ENCODE measurements at places on chromosomes 7 and 10.

GRCh38 chr10:91528768-91529167 lies 104.1 kb downstream of the PPP1R3C start:
- no peak for DNase-seq

GRCh38 chr10:58385784-58386112 lies 538 bp downstream of the TFAM start:
- DNase-seq: peak; percentile 6

- DNase-seq: no peak
These were observed 99.8 kb downstream of the EPDR1 start for GRCh38 chr7:38020121-38020785.

- DNase-seq: no peak
These were observed 40.9 kb downstream of the TCERG1L start for GRCh38 chr10:131270461-131271190.

DNA sequence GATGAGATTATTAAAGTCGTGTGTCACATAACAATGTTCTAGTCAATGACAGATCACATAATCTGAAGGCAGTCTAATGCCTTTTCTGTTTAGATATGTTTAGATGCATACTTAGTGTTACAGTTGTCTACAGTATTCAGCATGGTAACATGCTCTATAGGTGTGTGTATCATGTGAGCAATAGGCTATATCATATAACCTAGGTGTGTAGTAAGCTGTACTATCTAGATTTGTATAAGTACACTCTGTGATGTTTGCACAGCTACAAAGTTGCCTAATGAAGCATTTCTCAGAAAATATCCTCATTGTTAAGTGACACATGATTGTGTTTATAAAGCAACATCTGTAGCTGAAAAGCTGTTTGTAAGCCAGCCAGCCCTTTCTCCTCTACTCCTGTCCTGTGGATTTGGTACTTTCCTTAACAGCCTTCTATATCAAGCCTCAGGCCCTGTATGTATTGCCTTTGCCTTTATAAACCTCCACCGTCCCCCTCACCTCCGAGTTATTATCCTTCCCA lies 6.3 kb downstream of the HECTD2 start:
- no peak for DNase-seq

- no peak for DNase-seq
These were observed 23.2 kb downstream of the CALCR start for GRCh38 chr7:93551063-93551895.

GRCh38 chr10:123019941-123020703 lies 11.3 kb downstream of the ACADSB start:
- no peak for DNase-seq

DNA sequence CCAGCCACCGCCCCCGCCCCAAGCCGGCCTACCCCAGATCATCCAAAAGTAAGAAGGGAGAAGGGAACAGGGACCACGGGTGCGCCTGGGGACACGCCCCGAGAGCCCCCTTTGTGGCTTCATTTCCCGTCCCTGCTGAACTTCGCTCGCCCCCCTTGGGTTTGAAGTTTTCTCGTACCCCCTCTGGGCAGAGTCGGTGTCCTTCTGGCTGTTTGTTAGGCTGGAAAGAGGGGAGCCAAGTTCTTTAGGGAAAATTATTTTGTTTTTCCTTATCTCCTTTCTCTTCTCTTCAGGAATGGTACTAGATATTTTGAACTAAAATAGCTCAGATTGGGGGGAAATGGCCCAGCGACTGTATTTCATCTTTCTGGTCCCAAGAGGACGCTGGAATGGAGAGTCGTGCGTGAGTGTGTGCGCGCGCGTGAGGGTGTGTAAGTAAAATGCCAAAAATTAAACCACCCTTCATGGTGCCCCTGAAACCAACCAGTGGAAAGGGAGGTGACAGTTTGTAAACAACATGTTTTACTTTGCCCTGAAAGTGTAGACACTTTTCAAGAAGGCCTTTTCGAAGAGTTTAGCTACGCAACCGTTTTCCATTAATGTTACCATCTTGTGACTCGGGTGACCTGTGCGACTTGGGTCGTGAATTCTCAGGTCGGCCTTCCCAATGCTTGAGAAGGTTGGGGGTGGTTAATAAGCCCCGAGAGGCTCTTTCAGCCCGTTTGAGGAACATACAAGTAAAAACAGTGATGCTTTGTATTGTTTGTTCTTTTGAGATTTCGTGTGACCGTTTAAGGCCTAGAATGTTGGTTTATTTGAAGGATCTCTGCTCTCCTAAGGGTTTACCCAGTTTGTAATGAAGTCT lies 694 bp downstream of the RBM20 start:
- no peak for DNase-seq

DNA sequence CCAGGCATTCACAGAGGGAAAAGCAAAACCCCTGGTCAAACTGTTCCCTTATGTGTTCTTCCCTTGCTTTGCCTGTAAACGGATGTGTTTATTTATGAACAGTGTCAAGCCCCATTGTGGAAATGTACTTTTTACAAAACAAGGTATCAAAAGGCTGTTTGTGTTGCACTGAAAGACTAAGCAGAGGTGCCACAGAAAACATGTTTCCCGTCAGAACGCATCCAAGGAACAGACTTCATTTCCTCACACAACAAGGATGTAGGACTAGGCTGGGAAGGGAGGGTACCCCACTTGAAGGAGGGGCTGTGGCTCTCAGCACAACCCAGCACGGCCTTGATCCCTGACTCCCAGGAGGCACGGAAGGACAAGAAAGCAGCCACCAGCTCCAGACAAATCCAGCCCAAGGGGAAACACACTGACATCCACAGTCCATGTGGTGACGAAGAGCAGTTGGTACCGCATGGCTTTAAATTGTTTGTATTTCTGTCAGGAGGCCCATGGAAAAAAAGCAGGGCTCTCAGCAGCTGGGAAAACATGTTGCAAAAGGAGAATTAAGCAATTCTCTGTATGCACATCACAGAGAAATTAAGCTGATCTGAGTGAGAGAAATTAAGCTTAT lies 85.6 kb downstream of the RNF216 start:
- no peak for DNase-seq

GRCh38 chr7:27176524-27176845 lies 2.4 kb upstream of the HOXA10 start:
- DNase-seq: no peak

DNA sequence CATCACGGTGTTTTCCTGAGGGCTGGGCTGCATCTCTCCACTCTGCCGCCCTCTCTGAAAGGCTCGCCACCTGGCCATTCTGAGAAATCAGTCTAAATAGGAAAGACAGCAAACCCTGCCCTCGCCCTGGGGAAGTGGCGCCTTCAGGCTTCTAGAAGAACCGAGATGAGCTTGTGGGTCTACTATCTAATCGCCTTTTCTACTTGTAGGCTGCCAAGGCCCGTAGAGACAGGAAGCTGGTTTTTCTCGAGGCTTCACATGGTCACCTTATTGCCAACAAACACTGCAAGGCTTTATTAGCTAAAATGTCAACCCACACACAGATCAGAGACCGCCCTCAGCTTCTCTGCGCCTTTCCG lies 21.4 kb downstream of the LAT2 start:
- DNase-seq: no peak

DNA sequence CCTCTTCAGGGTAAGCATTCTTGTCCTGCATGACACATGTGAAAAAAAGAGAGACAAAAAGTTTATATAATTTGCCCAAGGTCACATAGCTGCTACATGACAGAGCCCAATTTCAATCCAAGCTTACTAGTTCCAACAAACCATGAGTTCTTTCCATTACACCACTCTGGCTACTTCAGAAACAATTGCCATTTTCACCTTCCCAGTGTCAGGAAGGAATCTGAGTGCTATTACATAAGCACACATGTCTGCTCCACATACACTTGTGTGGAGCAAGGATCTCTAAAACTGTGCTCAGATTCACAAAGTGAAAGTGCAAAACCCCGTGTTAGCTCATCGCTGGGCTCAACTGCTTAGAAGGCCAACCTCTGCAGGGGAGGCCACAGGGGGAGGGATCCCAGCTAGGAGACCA lies 356.2 kb upstream of the NFE2L3 start:
- DNase-seq: no peak

DNA sequence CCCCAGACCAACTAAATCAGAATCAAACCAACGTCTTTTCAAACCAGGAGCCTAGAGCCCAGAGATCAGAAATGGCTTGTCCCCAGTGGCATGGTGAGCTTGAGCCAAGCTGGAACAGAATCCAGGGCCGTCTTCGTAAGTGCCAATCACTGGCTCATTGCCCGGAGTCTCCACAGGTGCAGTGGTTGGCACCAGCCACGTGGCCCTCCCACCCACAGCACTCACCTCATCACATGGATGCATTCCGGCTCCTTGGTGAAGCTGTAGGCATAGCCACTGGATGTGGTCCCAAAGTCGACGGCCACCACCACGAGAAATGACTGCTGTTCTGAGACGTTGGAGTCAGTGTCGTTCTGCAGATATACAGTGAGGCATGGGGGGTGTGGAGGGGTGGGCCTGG lies 37.4 kb downstream of the HSPA12A start:
- no peak for DNase-seq

DNA sequence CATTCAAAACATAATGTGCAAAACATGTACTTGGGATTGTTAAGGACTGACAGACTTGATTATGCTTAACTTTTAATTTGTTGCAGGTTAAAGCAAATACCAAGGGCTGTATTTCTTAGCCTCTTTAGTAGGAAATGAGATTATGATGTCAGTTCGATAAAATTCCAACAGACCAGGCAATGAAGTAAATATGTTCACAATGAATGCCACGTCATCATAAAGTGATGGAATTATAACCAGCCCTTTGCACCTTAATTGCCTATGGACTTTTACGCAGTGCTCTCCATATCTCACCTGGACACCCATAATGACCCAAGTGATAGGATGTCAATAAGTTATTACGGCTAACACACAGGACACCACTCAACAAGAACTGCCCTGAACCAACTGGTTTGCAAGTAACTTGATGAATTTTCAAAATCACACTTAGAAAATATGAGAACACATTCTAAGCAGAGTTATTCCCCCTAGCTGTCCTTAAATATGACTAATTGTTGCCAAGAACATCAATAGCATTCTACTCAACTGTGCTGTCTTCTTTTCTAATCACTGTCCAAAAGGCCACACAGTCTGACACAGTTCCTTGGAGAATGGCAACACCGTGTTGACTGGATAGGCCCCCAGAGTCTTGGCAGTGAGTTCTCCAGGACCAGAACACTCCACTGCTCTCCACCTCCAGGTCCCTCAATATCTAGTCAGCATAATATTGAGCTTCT lies 115.0 kb downstream of the CHCHD3 start:
- no peak for DNase-seq

DNA sequence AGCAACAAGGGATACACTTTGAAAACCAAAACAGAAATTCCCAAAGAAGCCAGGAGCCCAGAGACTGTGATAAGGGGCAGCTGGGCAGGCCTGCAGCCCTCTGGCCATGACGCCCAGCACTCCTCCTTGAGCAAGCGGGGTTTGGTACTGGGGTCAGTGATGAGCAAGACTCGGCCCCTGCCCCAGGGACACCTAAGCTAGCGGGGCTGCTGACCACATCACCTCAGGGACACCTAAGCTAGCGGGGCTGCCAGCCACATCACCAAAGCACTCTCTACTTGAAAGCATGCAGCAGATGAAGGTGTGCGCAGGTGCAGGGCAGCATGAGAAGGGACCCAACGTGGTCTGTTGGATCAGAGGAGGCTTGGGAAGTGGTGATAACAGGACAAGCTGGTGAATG lies 108.0 kb upstream of the PPP2R2D start:
- DNase-seq: no peak

GRCh38 chr10:1208366-1209311 lies 152.5 kb downstream of the WDR37 start:
- DNase-seq: no peak

DNA sequence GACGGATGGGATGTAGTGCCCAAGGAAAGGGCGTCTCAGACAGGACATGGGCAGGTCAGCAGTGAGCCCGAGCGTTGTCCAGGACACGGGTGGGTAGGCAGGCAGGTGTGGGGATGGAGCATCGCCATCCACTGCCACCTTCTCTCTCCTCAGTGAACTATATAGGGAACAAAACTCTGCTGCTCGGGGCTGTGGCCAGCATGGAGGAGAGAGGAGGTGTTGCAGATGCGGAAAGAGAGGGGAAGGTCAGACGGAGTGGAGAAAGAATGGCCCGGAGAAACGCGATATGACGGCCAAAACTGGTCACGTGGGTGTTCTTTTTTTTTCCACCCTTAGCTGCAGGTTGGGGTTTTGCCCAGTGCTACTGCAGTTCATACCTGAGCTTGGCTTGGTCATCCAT lies 71.2 kb downstream of the GRID1 start:
- peak; percentile 8 for DNase-seq

DNA sequence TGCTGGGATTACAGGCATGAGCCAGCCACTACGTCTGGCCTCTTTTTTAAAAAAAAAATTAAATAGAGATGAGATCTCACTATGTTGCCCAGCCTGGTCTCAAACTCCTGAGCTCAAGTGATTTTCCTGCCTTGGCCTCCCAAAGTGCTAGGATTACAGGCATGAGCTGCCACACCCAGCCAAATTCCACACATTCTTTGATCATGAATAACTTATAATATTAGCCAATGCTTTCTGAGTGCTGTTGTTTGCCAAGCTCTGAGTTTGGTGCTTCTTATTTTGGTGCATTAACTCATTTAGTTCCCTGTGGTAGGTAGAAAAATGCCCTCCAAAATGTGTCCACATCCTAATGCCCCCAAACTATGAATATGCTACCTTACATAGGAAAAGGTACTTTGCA lies 47.2 kb upstream of the MKI67 start:
- DNase-seq: no peak

DNA sequence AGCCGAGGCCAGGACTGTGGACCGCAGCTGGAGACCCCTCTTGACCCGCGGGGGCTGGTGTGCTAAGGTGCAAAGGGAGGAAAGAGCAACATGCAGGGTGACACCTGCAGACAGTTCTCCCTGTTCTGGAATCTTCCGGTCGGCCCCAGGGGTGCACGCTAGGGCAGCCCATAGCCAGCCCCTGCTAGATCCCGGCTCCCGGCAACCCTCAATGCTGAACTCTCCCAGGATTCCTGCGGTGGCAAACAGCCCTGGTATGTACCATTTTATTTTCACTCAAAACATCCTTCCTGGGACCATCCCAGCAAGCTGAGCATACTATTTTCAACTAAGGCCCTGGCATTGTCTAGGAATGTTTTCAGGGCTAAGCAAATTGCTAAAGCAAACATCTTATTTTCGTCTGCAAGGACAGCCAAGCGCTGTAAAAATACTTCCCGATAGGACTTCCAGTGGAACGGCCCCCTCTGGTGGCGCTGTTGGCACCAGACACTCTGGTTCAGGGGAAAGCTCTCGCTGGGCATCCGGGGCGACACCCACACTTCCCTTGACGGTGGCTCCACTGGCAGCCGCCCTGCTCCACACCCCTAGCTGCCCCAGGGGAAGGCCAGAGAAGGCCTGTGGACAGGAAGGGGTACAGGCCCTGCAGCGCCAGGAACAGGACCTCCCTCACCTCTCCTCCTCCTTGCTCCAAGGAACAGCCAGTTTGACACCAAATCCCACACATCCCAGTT lies 99.4 kb downstream of the CTBP2 start:
- DNase-seq: peak; percentile 65

GRCh38 chr10:1393481-1393880 lies 337.3 kb downstream of the WDR37 start:
- DNase-seq: no peak

- DNase-seq: no peak
These were observed 27.1 kb downstream of the MDH2 start for GRCh38 chr7:76074972-76075370.

GRCh38 chr10:89921403-89921802 lies 220.0 kb downstream of the KIF20B start:
- DNase-seq: no peak

- no peak for DNase-seq
These were observed 26.6 kb downstream of the LRRC4 start for GRCh38 chr7:128004623-128005022.

- no peak for DNase-seq
These were observed 877.6 kb downstream of the LRMDA start for GRCh38 chr10:76309070-76309469.
